ENCODE measurements at places on chromosomes 2 and 18.
A peak's percentile ranks its signal among the peaks of the same experiment; 100 is the strongest.

- H3K27ac ChIP-seq = no peak overlapping the region
- peaks cover 19% of the 10 kb centered on the region for H3K36me3 ChIP-seq
- peaks cover 31% of the 10 kb centered on the region for H3K4me1 ChIP-seq
- no peak overlapping the region for H3K4me3 ChIP-seq
Measured at GRCh38 chr2:101698844-101699754, 1.6 kb downstream of the MAP4K4 start.

DNA sequence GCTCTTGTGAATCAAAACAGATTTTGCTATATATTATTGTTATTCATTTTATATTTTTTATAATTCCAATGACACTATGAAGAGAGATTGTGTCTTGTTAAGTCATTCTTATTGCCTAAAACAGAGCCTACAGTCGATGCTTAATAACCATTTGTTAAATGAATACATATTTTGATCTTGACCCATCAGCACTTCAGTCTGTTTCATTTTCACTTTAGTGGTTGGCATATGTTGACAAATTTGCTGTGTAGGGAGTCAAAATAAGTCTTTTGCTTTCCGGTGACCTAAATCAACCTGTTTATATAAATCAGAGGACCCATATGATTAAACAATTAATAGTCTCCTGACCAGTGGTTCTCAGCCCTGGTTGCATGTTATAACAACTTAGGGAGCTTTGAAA lies 97.1 kb downstream of the TXNL1 start:
- H3K4me1 ChIP-seq = no peaks in the 10 kb centered on the region
- no peak for DNase-seq
- H3K4me3 ChIP-seq = no peak overlapping the region
- H3K27me3 ChIP-seq = peaks cover 4% of the 10 kb centered on the region
- no peaks in the 10 kb centered on the region for H3K36me3 ChIP-seq

- H3K4me1 ChIP-seq = no peaks in the 10 kb centered on the region
- H3K36me3 ChIP-seq = no peaks in the 10 kb centered on the region
- H3K4me3 ChIP-seq = no peak overlapping the region
Measured at GRCh38 chr2:44055664-44056063, 59.9 kb upstream of the LRPPRC start.

- no peak overlapping the region for H3K27ac ChIP-seq
- peaks cover 47% of the 10 kb centered on the region for H3K36me3 ChIP-seq
- H3K27me3 ChIP-seq = no peaks in the 10 kb centered on the region
- no peak overlapping the region for H3K4me3 ChIP-seq
- H3K4me1 ChIP-seq = peaks cover 5% of the 10 kb centered on the region
Measured at GRCh38 chr2:63596401-63596883, 7.7 kb downstream of the MDH1 start.

GRCh38 chr2:143157418-143157817 lies 28.2 kb downstream of the ARHGAP15 start:
- H3K36me3 ChIP-seq = peaks cover 61% of the 10 kb centered on the region
- no peaks in the 10 kb centered on the region for H3K27me3 ChIP-seq
- H3K4me3 ChIP-seq = no peak overlapping the region
- peaks cover 54% of the 10 kb centered on the region for H3K4me1 ChIP-seq
- H3K27ac ChIP-seq = no peak overlapping the region

DNA sequence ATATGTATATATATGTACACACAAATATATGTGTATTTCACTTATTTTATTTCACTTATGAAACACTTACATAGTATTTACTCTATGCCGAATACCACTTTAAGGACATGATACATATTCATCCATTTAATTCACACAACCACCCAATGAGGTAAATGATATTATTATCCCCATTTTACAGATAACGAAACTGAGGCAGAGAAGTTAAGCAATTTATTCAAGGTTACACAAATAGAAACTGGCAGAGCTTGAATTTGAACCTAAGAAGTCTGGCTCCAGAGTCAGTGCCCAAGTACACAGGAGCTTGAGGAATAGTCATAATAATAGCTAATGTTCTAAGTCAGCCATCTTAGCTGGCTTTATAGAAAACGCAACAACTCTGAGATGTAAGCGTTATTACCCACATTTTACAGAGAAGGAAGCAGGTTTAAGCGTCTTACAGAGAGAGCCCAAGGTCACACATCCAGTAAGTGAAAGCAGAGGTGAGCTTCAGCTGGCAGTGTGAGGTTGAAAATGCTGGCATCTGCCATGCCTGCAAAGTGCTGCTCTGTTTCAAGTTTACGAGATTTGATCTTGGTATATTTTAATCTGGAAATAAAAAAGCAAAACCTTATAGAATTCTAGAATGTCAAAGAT lies 326.9 kb downstream of the LPIN1 start:
- no peaks in the 10 kb centered on the region for H3K36me3 ChIP-seq
- H3K4me3 ChIP-seq = no peak overlapping the region
- H3K27ac ChIP-seq = no peak overlapping the region
- peaks cover 4% of the 10 kb centered on the region for H3K27me3 ChIP-seq
- no peaks in the 10 kb centered on the region for H3K4me1 ChIP-seq
- DNase-seq = no peak

GRCh38 chr2:179106342-179106675 lies 56.4 kb upstream of the CCDC141 start:
- no peak overlapping the region for H3K4me3 ChIP-seq
- H3K4me1 ChIP-seq = peaks cover 25% of the 10 kb centered on the region
- no peak overlapping the region for H3K27ac ChIP-seq
- H3K36me3 ChIP-seq = peaks cover 7% of the 10 kb centered on the region
- no peaks in the 10 kb centered on the region for H3K27me3 ChIP-seq

DNA sequence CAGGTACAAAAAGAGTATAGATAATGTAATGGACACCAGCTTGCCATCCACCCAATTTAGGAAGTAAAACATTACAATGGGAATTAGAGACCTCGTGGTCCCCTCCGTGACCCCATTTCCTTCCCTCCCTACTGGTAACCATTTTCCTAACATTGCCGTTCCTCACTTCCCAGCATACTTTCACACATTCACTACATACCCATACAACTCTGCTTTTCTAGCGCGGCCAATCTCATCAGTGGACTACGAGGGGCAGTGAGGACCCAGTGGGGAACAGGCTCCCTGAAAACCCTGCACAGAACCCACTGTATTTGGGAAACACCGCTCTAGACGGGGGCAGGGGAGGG lies 1.1 kb downstream of the ENOSF1 start:
- peaks cover 26% of the 10 kb centered on the region for H3K36me3 ChIP-seq
- peak overlapping the region; percentile 90 for H3K27ac ChIP-seq
- DNase-seq = no peak
- H3K4me1 ChIP-seq = peaks cover 61% of the 10 kb centered on the region

DNA sequence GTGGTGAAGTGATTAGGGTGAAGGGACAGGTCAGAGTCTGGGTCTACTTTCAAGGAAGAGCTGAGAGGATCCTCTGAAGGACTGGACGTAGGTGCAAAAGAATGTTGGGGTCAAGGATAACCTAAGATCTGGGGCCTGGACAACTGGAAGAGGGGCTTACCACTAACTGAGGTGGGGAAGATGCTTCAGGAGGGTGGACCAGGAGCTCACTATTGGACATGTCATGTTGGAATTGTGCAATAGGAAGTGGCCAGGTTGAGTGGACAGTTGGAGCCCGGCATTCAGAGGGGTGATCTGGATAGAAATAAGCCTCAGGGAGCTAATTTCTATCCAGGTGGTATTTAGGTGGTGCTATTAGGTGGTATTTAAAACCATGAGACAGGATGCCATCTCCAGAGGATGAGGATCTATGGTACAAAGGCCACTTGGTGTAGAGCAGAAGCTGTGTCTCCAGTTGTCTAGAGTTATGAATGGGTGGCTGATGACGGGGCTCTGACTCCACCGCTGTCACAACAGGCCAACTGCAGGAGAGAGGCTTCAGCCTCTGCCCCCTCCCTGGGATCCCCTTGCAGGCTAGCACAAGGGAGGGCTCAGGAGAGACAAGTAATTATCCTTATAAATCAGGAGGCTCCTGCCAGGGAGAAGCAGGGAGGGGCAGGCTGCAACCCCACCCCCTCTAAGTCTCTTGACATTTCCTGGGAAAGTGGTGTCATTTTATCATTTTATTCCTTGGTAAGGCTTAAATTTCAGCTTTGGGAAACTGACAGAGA lies 158.0 kb downstream of the SMAD7 start:
- DNase-seq = no peak
- peaks cover 5% of the 10 kb centered on the region for H3K27me3 ChIP-seq
- no peaks in the 10 kb centered on the region for H3K36me3 ChIP-seq
- H3K4me3 ChIP-seq = no peak overlapping the region
- peaks cover 6% of the 10 kb centered on the region for H3K4me1 ChIP-seq

DNA sequence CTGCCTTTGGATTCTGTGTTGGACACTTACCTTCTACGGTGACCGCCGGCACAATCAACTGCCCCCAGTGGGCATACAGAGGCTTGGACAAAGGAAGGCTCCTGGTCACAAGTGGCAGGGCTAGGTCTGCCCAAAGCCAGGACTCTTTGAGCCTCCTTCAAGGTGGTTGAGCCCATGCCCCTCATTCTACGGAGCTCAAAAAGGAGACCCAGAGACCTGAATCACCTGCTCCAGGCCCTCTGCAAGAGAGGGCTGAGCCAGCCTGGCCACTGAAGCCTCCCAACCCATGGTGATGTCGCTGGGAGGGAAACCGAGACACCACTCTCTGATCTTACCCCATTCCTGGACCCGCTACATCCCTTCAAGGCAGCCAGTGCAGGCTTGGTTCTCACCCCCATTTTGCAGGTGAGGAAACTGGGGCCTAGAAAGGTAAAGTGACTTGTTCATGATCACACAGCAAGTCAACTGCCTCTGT lies 87.9 kb downstream of the INHBB start:
- peak; percentile 11 for DNase-seq
- H3K27ac ChIP-seq = no peak overlapping the region
- no peak overlapping the region for H3K4me3 ChIP-seq
- no peaks in the 10 kb centered on the region for H3K4me1 ChIP-seq

- H3K4me1 ChIP-seq = peaks cover 53% of the 10 kb centered on the region
- peaks cover 9% of the 10 kb centered on the region for H3K36me3 ChIP-seq
- no peak for DNase-seq
- H3K27me3 ChIP-seq = no peaks in the 10 kb centered on the region
Measured at GRCh38 chr2:74031221-74031620, 46.5 kb downstream of the TET3 start.

GRCh38 chr2:128639120-128639477 lies 320.4 kb upstream of the HS6ST1 start:
- H3K4me3 ChIP-seq = no peak overlapping the region
- H3K4me1 ChIP-seq = no peaks in the 10 kb centered on the region
- H3K36me3 ChIP-seq = no peaks in the 10 kb centered on the region
- no peak for DNase-seq

DNA sequence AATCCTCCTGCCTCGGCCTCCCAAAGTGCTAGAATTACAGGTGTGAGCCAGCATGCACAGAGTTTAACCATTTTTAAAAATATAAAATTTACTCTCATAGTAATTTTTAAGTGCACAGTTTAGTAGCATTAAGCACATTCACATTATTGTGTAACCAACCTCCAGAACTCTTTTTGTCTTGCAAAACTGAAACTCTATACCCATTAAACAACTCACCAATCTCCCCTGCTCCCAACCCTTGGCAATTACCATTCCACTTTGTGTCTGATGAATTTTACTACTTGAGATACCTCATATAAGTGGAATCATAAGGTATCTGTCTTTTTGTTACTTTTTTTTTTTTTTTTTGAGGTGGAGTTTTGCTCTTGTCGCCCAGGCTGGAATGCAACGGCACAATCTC lies 112.5 kb downstream of the BMPR2 start:
- H3K27me3 ChIP-seq = no peaks in the 10 kb centered on the region
- H3K36me3 ChIP-seq = no peaks in the 10 kb centered on the region
- no peak overlapping the region for H3K4me3 ChIP-seq

GRCh38 chr2:68737711-68738110 lies 3.1 kb downstream of the ARHGAP25 start:
- peaks cover 60% of the 10 kb centered on the region for H3K36me3 ChIP-seq
- H3K27ac ChIP-seq = no peak overlapping the region
- peaks cover 47% of the 10 kb centered on the region for H3K4me1 ChIP-seq
- H3K4me3 ChIP-seq = no peak overlapping the region

DNA sequence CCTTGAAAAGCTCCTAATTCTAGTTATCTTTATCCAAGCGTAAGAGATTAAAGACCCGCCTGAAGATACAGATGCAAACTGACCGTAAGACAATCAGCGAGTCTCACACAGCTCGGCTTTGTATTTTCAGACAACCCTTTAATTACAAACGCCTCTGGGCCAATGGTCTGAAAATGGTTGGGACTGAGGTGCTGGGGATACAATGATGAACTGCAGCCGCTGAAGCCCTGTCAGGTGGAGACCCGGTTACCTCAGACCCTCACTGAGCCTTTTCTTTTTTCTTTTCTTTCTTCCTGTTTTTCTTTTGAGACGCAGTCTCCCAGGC lies 715 bp upstream of the CFAP36 start:
- peak overlapping the region; percentile 97 for H3K4me3 ChIP-seq
- peak overlapping the region; percentile 94 for H3K27ac ChIP-seq
- H3K36me3 ChIP-seq = peaks cover 8% of the 10 kb centered on the region
- peaks cover 14% of the 10 kb centered on the region for H3K4me1 ChIP-seq
- peak; percentile 31 for DNase-seq
- no peaks in the 10 kb centered on the region for H3K27me3 ChIP-seq

DNA sequence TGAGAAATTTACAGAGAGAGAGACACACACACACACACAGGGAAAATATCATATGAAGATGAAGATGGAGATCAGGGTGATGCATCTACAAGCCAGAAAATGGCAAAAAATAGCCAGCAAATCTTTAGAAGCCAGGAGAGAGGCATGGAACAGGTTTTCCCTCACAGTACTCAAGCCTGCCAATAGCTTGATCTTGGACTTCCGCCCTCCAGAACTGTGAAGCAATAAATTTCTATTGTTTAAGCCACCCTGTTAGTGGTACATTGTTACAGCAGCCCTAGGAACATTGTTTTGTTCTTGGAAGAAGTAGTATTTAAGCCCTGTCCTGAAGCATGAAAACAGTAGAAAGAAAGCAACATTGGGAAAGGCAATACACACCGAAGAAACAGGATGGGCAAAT lies 292.0 kb upstream of the LRP1B start:
- H3K27me3 ChIP-seq = no peaks in the 10 kb centered on the region
- DNase-seq = no peak
- no peaks in the 10 kb centered on the region for H3K4me1 ChIP-seq
- no peak overlapping the region for H3K4me3 ChIP-seq
- no peaks in the 10 kb centered on the region for H3K36me3 ChIP-seq

DNA sequence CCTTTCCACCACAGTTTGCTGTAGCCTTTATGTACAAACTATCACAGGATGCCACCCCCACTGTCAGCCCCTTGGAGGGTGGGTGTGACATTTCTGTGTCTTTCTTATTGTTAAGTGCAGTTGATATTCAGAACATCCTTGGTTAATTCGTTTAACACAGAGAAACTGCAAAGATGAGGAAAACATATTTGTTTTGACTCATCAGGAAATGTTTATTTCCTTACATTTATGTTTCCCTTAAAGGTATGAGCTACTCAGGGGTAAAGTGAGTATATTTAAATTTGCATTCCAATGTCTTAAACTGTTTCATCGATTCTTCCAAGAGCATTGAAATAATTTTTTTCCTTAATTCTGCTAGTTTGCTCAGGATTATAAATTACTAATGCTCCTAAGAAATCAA lies 243.4 kb downstream of the RDH14 start:
- no peak overlapping the region for H3K4me3 ChIP-seq
- no peaks in the 10 kb centered on the region for H3K36me3 ChIP-seq
- DNase-seq = no peak
- no peak overlapping the region for H3K27ac ChIP-seq
- no peaks in the 10 kb centered on the region for H3K4me1 ChIP-seq

Data from activated CD4-positive, alpha-beta memory T cell treated with anti-CD3 and anti-CD28 coated beads, Interleukin-2, amount 10 ng/mL, durations not matched to agents 7 days and 5 days (primary cell).